Omental fat pad (tissue), 4 donors: ENCODE measurements at places on chromosomes 2 and 18. TPM values are rescaled to one million over a fixed set of nuclear protein-coding genes. Genes with fewer than 3 reads are reported as not detected.

Gene RBM44
- total RNA-seq: 1.3 TPM

Gene CGREF1
- total RNA-seq: 1.3 TPM

GRCh38 chr2:99571533-99571932 is 81.7 kb upstream of the REV1 start:
- no peak for DNase-seq

Gene GREB1
- 2.9 TPM for total RNA-seq

DNA sequence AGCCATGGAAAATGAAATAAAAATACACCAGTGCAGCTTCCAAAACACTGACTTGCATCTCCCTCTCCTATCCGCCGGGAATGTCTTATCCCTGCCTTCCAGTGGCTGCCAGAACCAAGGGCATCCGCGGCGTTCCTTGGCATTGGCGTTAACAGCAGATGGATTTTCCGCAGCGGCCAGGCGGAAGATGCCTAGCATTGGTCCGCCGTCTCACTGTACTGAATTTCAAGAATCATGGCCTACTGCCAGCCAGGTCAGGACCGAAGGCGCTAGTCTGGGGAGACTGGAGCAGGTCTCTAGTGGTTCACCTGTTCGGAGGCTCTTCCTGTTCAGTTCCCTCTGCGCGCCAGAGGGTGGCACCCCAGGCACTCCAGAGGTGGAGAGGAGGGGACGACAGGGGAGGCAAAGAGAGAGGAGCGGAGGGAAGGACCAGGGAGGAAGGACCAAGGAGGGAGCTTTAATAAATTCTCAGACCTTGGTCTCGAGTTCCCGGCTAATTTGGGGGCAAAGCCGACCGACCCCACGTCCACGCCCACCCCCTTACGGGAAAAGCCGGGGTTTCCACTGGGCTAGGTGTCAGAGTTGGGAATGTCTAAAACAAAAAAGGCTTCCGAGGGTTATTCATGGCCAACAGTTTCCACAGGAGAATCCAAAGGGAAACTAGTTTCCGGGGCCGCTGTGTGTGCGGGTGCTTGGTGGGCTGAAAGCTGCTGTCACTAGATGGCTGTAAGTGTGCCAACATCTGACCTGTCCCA is 3.7 kb upstream of the BCL2L11 start:
- DNase-seq: no peak

- DNase-seq: no peak
These were observed 30.2 kb downstream of the RBM45 start for GRCh38 chr2:178142274-178143065.

- DNase-seq: no peak
These were observed 276.3 kb downstream of the CTNNA2 start for GRCh38 chr2:79788952-79789651.

DNA sequence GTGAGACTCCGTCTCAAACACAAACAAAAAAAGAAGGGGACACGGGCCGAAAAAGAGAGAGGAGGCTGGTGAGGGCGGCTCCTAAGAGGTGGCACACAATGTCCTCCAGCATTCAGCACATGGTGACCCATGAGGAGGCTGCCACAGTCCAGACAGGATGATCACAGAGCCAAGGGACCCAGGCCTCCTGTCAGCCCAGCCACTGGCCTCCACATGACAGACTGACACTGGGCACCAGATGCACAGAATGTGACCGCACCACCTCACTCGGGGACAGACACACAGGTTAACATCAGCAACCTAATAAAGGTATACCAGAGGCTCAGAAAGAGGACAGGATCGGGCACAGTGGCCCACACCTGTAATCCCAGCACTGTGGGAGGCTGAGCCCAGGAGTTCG is 21.0 kb downstream of the PASK start:
- DNase-seq: no peak

- DNase-seq: no peak
These were observed 1.0 kb downstream of the FAM136A start for GRCh38 chr2:70300771-70301343.

DNA sequence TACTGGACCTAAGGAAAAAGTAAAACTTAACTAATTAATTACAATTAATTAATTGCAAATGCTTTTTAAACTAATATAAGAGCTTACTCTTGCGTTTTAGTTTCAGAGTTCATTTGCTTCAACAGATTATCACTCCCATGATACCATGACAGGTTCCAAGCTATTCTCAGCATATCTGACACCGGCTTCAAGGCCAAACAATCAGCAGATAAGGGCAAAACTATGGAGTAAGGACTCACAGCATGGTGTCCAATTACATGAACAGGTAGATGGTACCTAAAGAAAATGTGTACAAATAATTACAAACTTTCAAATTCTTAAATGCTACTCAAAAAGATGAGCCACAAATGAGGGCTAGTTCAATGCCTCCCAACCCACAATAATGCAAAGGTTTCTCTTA is 77.2 kb downstream of the RTTN start:
- no peak for DNase-seq

DNA sequence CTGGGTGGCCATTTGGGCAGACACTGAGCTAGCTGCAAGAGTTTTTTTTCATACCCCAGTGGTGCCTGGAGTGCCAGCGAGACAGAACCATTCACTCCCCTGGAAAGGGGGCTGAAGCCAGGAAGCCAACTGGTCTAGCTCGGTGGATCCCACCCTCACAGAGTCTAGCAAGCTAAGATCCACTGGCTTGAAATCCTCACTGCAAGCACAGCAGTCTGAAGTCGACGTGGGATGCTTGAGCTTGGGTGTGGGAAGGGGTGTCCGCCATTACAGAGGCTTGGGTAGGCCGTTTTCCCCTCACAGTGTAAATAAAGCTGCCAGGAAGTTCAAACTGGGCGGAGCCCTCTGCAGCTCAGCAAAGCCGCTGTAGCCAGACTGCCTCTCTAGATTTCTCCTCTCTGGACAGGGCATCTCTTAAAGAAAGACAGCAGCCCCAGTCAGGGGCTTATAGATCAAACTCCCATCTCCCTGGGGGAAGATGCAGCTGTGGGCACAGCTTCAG is 69.6 kb upstream of the WDSUB1 start:
- no peak for DNase-seq

DNA sequence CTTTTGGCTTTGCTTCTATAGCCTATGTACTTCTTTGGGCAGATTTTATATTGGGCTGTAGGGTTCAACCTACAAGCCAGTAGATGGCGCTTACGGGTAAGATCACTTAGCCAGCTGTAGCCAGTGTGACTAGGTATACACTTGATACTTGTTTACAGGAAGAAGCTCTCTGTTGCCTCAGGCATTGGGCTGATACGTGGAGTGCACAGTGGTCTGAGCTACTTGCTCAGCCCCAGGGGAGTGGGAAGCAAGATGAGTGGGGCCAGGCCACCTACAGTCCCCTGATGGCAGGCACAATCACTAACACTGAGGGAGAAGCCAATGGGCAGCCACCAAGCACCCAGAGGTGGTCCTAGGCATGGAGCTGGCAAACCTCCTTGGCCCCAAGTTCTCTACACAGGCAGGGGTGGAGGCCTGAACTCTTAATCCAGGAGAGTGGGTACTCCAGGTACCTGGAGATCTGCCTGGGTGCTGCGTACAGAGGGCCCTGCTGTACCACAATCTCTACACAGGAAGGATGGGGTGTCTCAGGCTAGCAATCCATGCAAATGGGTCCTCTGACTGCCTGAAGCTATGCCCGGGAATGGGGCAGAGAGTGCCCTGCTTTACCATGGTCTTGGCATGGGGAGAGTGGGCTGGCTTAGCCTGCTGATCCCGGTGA is 122.2 kb downstream of the NCOA1 start:
- DNase-seq: no peak

- DNase-seq: no peak
These were observed 79.4 kb downstream of the EIPR1 start for GRCh38 chr2:3298191-3298590.

Gene CDCA7
- 1.2 TPM for total RNA-seq

- DNase-seq: no peak
These were observed 123.5 kb downstream of the LAMA3 start for GRCh38 chr18:23812546-23813440.

GRCh38 chr2:197215748-197216360 is 94.7 kb downstream of the ANKRD44 start:
- DNase-seq: no peak

DNA sequence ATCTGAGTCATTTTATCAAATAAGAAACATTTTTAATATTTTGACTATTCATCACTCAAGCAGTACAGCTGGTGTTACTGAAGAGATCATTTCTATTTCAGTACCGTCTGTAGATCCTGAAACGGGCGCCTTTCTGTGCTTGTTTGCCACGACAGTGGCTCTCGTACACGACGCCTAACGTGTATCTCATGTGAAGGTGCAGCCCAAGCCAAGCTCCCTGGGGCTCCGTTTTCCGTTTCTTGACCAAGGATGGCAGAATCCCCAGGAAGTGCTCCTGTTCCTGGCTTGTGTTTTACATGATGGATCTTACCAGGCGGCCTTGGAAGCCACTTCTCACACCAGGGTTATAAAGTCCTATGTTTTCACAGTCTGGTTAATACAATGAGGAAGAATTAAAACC is 320.6 kb downstream of the GBX2 start:
- DNase-seq: no peak

DNA sequence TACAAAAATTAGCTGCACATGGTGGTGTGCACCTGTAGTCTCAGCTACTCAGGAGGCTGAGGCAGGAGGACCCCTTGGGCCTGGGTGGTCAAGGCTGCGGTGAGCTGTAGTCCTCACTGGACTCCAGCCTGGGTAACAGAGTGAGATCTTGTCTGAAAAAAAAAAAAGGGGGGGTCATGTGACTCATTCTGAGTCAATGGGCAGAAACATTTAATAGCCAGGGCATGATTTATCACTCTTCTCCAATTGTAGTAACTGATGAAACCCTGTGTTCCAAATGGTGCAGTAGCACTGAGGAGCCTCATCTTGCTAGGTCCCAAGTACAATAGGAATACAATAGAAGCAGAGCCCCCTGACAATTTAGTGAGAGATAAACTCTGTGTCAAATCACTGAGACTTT is 78.9 kb upstream of the CCDC68 start:
- no peak for DNase-seq

- no peak for DNase-seq
These were observed 307.1 kb downstream of the OSR1 start for GRCh38 chr2:19051203-19051831.

Gene CAVIN2
- total RNA-seq: 69.5 TPM

Gene AFF3
- total RNA-seq: 6.0 TPM

- no peak for DNase-seq
These were observed 39.6 kb downstream of the ITGAV start for GRCh38 chr2:186629250-186629996.

GRCh38 chr2:7196883-7197282 is 279.7 kb downstream of the RNF144A start:
- DNase-seq: no peak

GRCh38 chr18:44198612-44199284 is 481.9 kb upstream of the SETBP1 start:
- DNase-seq: no peak

DNA sequence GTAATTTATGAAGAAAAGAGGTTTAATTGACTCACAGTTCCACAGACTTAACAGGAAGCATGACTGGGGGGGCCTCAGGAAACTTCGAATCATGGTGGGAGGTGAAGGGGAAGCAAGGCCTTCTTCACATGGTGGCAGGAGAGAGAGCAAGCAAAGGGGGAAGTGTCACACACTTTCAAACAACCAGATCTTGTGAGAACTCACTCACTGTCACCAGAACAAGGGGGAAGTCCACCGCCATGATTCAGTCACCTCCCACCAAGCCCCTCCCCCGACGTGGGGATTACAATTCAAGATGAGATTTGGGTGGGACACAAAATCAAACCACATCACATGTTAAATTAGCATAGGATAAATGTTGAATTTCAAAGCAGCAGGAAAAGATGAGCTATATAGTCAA is 56.2 kb downstream of the STRADB start:
- DNase-seq: no peak

DNA sequence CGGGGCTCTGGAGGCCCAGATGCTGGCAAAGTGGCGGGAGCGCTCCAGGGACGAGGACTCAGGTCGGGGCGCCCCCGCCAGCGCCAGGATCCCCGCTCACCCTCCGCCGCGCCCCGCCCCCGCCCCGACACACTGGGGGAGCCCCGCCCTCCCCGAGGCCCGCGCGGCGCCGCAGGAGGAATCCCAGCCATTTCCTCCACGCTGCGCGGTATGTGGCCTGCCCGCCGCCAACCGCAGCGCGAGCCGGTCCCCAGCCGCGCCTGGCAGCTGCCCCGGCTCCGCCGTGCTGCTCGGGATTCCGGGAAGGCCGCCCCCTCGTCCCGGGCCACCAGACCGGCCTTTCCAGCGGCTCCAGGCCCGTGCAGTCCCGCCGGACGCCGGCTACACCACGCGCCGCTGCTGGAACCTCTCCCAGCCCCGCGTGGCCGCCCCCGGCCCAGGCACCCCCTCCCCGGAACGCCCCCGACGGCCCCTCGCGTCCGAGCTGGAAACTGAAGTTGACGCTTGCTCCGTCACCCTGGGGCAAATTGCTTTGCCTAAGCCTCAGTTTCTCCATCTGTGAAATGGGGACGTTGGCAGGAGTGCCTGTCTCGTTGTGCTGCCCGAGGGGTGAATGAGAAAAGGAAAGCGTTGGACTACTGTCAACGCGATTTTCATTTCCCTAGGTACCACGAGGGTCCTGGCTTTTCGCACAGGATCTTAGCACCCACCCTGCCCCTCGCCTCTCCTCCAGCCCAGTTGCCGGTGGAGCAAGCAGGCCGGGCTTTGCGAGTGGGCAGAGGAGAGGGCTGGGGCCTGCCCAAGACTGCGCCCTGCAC is 53.6 kb downstream of the PKDCC start:
- DNase-seq: no peak

GRCh38 chr18:70421471-70422390 is 132.9 kb downstream of the SOCS6 start:
- peak; percentile 38 for DNase-seq

- no peak for DNase-seq
These were observed 71.4 kb upstream of the LDLRAD4 start for GRCh38 chr18:13147130-13147529.

Gene ELP2
- 55.8 TPM for total RNA-seq

DNA sequence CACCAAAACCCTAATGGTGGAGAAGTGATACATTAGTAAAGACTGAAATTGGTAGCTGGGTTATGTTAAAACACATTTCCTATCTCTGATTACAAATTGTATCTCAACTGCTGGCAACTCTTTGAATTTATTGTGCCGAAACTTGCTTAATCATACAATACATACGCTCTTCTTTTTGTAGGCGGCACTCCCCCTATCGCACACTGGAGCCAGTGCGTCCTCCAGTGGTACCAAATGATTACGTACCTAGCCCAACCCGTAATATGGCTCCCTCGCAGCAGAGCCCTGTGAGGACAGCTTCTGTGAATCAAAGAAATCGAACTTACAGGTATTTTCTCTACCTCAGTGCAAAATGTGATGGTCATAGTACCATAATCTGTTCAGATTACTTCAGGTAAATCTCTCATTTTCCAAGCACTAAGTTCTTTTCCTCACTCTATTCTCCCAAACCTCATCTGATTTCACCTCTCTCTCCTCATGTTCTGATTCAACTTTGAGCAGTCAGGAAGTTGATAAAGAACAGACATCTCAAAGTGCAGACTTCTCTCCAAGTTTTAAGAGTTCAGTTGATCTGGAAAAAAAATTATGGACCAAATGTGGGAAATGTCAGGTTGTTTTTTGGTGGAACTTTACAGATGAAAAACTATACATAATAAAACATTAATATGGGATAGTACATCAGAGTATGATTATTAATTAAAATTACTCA is 66.5 kb downstream of the ABI2 start:
- DNase-seq: no peak

GRCh38 chr2:107383691-107384090 is 443.0 kb upstream of the RGPD4 start:
- no peak for DNase-seq

- no peak for DNase-seq
These were observed 24.8 kb downstream of the DYNC1I2 start for GRCh38 chr2:171712051-171712450.

Gene TRIM43
- total RNA-seq: not detected

- no peak for DNase-seq
These were observed 566.4 kb downstream of the TNS1 start for GRCh38 chr2:217436386-217436785.
